ENCODE measurements at places on chromosomes 1 and 21.

GRCh38 chr1:55289042-55289441, 73.9 kb upstream of the USP24 start:
- no peak for DNase-seq

- DNase-seq, result no peak
Measured at GRCh38 chr1:6009120-6010040, 17.2 kb upstream of the NPHP4 start.

GRCh38 chr1:21912038-21912758, 24.9 kb downstream of the HSPG2 start:
- DNase-seq, result no peak

GRCh38 chr21:29238053-29238966, 60.4 kb upstream of the BACH1 start:
- no peak for DNase-seq

GRCh38 chr1:54763816-54764132, 549 bp downstream of the PARS2 start:
- no peak for DNase-seq

DNA sequence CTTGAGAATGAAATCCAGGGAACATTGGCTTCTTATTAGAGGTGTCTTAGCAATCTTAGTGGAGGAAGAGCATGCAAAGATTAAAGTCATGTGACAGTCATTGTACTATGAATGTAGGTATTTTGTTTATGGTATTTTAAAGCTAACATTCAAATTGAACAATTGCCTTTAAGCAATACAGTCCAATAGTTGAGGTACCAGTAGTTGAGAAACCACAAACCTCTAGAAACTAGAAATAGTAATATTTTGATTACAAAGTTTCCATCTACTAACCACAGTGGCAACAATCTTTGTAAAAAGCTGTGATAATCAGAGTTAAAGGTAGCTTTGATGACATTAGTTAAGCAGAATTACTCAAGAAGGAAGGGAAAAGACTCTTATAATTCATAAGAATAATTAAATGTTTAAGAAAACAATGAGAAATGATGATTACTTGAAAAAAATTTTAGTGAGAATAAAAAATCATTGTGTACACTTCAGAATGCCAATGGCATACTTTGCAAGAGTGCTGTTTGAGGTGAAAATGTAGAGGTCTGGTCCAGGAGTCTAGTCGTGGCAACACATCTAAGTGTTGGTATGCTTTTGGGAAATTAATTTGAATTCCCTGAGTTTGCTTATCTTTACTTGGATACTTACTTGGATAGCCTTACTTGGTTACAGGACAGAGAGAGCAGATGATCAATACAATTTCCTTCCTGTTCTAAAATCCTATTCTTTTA, 104.9 kb upstream of the PTGFR start:
- DNase-seq, result no peak

DNA sequence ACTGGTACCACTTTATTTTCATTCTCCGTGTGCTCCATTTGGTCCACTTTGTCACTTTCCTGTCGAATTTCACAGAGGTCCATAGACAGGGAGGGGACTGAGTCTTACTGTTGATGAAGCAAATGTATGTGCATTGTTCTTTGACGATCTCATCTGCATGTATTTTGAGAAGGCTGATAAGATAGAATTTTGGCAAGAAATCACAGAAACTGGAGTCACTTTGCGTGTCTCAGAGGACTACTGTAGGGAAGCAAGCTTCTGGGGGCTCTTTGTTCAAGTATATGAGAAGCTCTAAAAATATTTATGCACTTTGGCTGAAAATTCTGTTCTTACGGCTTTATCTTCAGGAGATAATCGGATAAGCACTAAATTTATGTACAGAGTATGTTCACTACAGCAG, 78.1 kb downstream of the PCBP3 start:
- DNase-seq, result no peak

DNA sequence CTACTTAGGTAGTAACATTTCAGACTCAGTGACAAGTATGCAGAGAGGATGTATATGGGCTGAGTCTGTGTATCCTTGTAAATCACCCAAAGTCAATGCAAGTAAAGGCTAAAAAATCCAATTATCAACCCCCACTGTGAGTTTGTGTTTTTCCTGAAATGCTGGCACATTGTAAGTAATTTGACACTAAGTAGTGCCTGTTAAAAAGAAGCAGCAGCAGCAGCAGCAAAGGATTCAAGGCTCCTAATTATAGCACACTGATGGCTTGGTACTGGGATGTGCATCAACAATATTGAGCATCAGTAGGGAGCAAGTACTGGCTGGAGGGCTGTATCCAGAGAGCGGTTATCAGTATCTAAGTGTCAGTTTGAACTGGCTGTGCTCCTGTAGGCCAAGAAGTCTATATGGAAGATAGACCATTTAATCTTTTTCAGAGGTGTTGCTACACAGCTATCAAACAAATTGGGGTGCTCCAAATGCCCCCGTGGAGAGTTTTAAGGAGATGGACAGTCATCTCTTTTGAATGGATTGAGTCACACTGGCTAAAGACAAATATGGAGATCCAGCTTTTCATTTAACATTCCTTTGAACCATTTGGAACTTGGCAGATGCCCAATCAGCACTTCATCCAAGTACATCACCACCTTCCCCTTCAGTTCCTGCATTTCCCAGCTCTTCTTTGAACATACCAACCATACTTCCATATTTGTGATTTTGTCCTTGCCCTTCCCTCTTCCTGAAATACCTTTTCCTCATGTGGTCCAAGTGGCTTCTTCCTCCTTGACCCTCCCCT, 241.2 kb upstream of the ST6GALNAC5 start:
- no peak for DNase-seq

GRCh38 chr21:16587141-16587581, 857.4 kb downstream of the USP25 start:
- DNase-seq, result no peak

GRCh38 chr1:56029319-56030003, 549.9 kb downstream of the PLPP3 start:
- DNase-seq, result no peak

DNA sequence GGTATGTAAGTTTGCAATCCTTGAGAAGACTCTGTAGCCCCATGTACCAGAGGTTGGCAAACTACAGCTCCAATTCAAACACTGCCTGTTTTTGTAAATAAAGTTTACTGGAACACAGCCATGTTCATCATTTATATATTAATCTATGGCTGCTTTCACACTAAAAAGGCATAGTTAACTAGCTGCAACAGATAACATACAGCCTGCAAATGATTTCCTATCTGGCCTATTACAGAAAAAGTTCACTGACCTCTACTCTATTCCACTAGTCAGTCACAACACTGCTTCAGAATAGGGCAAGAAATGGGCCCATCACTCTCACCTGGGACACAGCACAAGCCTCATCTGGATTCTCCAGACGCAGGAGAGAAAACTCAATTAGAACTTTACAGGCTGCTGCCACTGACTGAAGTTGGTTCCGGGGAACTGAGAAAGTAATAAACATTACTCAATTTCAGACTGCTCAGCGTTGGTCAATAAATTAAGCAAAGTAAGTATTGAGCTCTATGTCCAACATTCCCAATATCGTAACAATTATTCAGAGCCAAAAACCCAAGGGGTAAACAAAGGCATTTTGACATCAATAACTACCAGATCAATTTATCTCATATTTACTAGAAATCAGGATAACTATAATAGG, 10.6 kb downstream of the UBR4 start:
- DNase-seq, result no peak

DNA sequence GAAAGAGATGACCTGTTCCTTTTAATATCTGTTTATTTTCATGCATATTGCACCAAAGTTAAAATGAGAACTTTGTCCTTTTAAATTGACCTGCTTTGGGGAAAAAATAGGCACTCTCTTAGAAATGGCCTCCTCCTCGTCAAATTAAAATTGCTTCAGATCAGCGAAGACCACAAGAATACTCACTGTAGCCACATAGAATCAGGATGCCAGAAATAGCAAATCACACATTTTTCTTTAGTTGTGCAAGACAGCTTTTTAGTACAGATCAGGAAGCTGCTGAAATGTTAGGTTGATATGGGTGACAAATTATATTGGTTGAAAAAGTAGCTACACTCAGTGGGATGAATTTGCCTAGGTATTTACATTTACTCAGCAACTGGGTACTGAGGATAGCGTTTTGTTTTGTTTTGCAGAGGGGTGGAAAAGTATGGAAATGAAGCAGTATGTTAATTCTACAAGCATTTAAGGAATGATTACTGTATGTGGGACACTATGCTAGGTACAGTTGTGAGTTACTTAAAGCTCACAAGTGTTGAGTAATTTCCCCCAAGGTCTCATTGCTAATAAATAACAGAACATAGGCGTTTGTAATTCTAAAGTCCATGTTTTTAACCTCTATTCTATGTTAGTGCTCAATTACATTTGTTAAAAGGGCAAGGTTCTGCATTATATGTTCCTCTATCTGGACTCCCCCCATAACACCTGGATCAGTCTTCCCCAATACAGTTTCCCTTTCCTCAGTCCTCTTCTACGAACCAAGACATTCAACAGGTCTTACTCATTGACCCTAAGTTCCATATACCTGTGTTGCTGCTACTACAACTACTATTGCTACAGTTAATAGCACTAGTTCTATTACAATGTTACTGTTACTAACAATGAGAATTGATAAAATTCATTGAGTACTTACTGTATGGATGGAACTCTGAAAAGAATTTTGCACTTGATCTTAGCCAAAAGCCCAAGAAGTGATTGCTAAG, 99.4 kb upstream of the S1PR1 start:
- no peak for DNase-seq

DNA sequence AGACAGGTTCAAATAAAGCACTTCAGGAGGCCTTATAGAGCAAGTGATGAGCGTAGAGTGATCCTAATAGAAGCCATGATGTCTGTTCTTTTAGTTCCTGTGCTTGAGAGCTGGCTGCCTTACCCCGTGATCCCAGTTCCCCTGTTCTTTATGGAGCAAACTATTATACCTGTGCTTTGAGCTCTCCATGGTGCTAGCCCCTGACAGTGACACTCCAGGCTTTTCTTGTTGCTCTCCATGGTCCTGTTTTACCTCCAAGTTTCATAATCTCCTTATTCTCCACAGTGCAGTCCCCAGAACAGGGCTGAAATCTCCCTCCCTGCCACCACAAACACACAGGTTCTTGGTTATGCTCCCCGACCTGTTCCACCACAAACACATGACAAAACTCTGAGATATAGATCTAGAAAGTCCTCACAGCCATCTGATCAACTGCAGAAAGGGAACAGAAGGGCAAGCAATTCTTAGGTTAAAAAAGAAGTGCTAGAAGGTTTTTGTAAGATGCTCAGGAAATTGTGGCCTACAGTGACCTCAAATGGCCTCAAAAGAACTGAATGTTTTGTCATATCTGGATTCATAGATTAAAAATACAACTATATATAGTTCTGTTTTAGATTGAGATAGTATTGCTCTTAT, 6.0 kb downstream of the CADM3 start:
- no peak for DNase-seq

DNA sequence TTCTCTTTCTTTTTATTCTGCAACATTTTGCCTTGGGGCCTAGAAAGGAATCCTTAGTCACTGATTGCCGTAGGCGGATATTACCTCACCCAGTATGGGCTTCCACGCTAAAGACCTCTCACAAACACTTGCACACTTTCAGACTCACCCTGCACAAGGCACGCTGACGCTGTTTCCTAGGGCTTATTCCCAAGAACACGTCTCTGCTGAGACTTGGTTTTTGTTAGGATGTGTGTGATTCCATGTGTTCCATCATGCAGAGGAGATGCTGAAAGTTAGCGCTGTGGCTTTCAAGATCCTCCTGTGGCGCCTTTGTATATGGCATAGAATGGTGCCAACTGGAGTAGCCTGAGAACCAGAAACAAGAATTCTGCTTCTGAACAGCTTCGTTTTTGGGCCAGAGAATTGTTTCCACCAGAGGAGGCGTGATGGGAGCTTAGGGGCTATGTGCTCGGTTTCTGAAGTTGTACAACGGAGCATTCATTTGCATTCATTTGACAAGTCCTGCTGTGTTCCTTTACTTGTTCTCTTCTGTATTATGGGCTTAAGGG, 297.0 kb downstream of the DISC1 start:
- DNase-seq, result no peak

DNA sequence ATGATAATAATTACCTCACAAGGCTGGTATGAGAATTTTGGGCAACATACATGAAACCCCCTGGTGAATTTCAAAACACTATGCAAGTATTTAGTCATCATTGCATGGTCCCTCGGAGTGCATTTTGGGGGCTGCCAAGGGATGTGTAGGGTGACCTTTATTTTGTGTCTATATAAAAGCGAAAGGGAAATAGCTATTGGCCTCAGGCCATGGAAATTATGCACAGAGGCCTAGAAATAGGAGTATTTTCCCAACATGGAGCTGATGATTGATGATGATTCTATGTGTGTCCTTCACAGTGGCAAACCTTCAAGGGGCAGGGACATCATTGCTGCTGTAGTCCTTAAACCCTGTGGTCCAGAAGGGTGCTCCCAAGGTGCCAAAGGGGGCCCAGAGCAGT, 265.5 kb downstream of the ST6GALNAC3 start:
- no peak for DNase-seq

DNA sequence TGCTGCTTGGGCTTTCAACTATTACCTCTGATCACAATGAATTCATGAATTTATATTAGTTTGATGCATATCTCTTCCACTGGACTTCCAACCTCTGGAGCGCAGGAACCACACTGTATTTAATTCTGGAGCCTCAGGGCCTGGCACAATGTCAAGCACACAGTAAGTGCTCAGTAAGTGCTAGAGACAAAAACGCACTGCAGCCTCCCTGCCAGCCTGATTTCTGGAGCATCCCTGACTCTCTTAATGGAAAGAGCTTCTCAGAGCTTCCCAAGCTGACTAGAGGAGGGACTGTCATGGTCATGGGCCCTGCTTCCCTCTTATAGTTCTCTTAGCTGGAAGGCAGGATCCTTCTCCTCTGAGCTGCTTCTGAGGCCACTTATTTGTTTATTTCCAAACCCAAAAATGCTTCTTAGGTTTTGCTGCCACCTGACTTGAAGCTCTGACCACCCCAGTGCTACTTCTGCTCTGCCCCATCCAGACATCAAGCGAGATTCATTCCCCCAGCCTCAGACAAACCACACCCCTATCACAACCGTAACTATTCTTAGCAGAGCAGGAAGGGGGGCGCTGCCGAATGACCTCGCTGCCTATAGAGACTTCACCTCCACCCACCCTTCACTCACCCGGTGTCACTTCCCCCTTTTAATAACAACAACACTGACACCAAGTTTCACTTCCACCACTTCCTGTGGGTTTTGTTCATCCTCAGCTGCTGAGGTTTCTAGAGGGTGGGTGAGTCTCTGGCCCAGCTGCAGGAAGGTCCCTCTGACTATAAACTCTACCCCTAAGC, 33.6 kb downstream of the NUAK2 start:
- peak; percentile 45 for DNase-seq

GRCh38 chr1:226268421-226269124, 40.4 kb downstream of the LIN9 start:
- DNase-seq, result no peak

GRCh38 chr1:32868085-32868484, 2.6 kb downstream of the FNDC5 start:
- DNase-seq, result no peak

GRCh38 chr21:25997788-25998611, 172.6 kb downstream of the APP start:
- no peak for DNase-seq

- DNase-seq, result no peak
Measured at GRCh38 chr1:170704256-170704655, 40.3 kb downstream of the PRRX1 start.

GRCh38 chr1:109040627-109040988, 1.3 kb downstream of the WDR47 start:
- no peak for DNase-seq

Data from activated CD4-positive, CD25-positive, alpha-beta regulatory T cell (primary cell).